ENCODE measurements at places on chromosomes 7 and 10.

- DNase-seq = no peak
Measured at GRCh38 chr10:75292794-75293445, 57.2 kb upstream of the COMTD1 start.

GRCh38 chr10:31157123-31158010 lies 125.7 kb upstream of the ZNF438 start:
- DNase-seq = peak; percentile 53

- DNase-seq = peak; percentile 58
Measured at GRCh38 chr10:44853148-44853734, 57.9 kb upstream of the TMEM72 start.

DNA sequence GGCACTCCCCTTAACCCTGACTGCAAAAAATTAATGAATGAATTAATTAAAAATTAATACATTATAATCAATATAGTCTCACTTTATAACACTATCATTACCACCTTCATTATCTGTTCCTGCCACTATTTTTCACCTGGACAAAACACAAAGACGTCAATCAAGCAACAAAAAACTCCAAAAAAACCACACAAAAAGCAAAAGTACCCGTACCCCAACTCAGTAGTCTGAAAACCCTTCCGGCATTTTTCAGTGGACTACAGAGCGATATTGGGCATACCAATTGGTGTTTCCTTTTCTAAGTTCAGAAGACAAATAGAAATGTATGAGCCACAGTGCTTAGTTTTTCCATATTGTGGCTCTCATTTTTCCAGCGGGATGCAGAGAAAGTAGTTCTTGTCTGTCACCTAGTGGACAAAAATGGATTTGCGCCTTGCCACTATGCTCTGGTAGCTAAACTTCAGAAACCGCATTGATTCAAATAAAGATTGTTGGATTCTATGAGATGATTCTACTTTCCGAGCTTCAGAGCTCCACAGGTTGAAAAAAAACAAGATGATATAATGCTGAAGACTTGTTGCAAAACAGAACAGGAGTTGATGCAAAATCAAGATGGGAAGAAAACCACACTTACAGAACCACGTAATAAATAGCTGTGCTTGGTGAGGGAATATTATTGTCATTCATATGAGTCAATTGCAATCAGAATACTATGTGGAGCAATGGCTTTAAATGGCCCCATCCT lies 50.6 kb upstream of the ITGB1 start:
- peak; percentile 87 for DNase-seq

DNA sequence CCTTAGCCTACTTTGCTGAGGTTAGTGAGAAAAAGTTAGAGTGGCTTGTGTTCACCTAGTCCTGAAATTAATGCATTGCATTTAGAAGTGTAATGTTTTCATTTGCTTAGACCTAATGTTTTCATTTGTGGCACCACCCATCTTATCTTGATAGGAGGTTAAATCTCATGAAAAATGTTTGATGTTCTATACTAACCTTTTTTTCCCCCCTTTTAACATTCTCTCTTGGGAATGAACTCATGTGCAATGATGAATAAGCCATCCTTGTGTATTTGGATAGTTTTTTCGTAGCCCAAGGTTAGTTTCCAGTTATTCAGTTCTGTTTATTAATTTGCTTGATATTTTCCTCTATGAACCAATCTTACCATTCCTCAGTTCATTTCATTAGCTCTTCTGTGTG lies 2.8 kb downstream of the FHIP2A start:
- peak; percentile 28 for DNase-seq

GRCh38 chr7:51175992-51176388 lies 140.6 kb downstream of the COBL start:
- no peak for DNase-seq

DNA sequence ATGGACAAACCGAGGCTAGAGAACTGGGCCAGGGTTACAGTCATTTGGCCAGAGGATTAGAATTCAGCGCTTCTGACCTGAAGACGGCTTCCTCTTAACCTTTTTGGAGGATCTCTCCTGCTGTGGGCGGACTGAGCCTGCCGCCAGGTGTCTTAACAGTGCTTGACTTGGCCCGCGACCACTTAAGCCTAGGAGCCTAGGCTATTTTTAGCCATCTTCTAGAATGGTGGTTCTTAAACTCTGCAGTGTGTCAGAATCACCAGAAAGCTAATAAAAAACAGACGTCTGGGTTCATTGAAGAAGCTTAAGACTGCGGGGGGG lies 722 bp downstream of the MDH2 start:
- DNase-seq = no peak

GRCh38 chr7:132023466-132023865 lies 467.0 kb upstream of the PODXL start:
- DNase-seq = no peak

DNA sequence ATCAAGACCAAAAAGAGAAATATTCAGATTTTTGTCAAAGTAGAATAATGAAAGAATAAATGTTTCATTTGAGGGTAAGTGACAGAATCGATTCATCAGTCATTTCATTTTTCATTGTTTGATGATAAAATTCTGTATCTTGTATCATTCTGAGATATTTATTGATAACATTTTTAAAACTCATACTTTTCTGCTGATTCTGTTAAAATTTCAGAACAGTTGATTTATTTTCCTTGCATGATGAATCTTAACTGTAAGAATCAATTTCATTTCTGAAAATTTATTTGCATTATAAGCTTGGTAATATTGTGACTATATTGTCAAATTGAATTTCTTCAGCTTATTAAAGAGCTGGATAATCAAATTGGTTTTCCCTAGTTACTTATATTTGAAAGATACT lies 13.9 kb downstream of the PHYHIPL start:
- DNase-seq = no peak

GRCh38 chr10:94133239-94133638 lies 139.5 kb downstream of the PLCE1 start:
- peak; percentile 60 for DNase-seq

DNA sequence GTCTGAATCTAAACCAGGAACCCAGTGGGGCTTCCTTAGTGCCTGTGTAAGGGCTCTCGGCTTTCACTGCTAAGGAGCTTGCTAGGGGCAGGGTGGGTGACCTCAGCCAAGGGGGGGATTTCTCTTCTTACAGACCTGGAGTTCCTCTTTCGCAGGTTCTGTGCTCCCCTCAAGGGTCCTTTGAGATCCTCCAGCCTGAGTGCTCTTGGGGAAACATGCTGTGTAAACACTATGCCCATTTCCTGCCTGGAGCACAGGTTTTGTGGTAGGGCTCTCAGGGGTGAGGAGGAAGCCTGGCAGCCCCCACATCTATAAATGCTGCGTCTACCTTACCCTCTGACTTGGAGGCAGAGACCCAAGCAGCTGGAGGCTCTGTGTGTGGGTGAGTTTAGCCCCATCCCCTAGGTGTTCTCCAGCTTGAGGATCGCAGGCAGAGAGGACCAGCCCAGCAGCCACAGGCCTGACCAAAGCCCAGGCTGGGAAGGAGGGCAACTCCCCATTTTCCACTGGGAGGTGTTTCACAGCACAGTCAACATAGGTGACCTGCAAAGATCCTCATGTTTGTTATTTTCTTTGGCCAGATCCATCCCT lies at the start of gene SFTPA1:
TSS of gene SFTPA1 (plus strand) at position 339 of the 591 bp plus-strand sequence. CDS start 887 bp downstream, outside the sequence.
- DNase-seq = no peak

DNA sequence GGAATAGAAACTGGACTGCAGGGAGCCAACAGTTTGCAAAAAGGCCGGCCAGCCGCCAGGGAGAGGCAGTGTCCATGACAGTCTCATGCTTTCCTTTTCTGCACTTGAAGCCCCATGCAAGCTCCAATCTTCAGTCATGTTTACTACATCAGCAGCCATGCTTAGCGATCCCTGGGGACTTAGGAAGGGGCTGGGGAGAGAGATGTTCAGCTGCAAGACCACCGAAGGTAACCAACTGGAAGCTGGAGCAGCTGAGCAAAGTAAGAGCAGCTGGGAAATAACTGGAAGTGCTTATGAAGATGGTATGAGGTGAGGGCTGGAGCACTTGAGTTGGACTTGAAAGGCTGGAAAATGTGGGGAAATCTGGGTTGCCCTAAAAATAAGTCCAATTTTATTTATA lies 37.0 kb downstream of the PRR15 start:
- no peak for DNase-seq

- DNase-seq = no peak
Measured at GRCh38 chr7:15174485-15174884, 271.9 kb upstream of the DGKB start.

GRCh38 chr10:44380829-44381600 lies 3.9 kb downstream of the CXCL12 start:
- DNase-seq = no peak

DNA sequence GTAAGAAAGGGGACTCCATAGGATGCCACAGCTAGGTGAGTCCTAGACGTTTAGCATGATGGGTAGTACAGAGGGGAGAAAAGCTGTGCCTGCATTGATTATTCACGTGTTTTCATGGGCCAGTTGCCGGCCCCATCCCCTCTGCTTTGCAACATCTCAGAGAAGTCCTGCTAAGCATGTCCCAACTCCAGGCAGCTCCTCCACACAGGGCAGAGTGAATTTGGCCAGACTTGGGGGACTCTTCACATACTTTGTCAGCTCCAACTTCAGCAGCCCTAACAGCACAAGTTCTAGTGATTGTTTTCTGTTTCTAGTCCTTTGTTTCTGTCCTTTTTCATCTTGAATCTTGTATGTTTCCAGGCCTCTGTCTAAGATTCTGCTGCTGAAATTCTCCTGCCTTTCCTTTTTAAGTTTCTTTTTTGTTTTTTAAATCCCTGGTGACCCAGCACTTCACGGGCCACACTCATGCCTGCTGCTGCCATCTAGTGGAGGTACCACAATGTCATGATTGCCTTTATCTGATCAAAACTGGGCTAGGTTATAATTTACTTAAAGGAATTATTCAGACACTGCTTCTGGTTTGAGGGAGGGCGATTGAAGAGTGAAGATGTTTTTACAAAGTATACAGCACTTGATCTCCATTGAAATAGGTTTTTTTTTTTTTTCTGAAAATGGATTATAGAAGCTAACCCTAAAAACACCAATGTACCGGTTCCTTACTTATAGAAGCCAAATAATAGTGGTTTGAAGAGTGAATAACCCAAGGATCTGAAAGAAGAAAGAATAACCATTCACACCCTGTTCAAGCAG lies 276.9 kb downstream of the CSTF2T start:
- peak; percentile 64 for DNase-seq

DNA sequence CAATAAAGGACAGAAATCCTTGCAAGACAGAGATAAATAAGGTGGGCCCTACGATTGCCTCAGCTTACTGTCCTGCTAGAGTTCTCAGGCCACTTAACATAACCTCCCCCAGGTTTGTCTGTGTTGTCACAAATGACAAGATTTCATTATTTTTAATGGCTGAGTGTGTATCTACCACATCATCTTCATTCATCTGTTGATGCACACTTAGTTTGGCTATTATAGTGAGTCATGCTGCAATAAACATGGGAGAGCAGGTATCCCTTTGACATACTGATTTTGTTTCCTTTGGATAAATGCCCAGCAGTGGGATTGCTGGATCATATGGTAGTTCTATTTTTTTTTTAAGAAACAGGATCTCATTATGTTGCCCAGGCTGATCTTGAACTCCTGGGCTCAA lies 60.6 kb downstream of the PRTFDC1 start:
- peak; percentile 88 for DNase-seq

DNA sequence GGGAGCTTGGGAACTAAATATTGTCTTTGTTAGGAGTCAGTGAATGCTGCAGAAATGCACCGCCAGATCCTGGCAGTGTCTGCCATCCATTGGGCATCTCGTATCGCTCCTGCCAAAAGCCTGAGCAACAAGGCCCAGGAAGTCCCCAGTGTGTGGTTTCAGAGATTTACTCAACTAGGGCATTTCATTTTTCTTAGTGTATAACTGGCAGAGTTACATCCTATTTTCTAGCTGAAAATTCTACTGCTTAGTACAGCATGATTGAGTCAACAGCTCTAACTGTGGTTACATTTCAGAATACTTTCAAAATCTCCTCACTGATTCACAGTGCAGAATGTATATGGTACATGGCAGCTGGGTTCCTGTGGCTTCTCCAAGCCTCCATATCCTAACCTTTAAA lies 95.8 kb upstream of the CREB5 start:
- DNase-seq = peak; percentile 57

DNA sequence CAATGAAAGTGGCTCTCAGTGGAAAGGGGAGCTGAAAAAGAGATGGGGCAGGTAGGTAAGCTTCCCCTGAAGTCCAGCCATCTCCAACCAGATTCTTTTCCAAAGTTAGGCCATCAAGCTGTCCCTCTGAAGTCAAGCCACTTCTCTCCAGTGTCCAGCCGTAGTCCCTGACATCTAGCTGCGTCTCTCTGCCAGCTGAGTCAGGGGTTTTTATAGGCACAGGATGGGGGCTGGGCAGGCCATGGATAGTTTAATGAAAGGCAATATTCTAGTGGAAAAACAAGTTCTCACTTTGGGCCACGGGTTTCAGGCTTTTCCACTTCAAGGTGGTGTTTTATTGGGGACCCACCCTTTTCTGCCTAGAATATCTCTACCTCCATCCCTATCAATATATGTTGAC lies 36.8 kb downstream of the AVL9 start:
- DNase-seq = no peak

DNA sequence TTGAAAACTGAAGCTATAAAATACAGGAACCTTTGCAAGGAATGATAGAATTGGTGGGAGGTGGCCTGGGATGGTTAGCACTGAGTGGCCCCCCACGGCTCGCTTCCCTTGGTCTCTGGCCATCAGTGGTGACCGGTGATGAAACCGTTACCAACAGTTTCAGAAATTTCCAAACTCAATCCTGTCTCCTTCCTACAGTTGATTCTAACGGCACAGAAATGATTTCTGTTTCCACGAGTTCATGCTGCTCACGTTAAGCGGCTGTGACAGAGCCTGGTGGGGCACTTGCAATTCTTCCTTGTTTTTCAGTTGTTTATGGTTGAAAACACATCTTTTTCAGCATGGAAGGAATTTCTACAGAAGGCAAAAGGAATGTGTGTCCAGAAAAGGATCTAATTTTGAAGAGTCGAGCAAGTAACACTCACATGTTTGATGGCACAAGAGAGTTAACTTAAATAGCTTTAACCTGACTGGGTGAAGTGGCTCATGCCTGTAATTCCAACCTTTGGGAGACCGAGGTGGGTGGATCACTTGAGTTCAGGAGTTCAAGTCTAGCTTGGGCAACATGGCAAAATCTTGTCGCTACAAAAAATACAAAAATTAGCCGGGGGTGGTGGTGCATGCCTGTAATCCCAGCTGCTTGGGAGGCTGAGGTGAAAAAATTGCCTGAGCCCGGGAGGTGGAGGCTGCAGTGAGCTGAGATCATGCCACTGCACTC lies 100.1 kb downstream of the DNAJB6 start:
- DNase-seq = no peak

DNA sequence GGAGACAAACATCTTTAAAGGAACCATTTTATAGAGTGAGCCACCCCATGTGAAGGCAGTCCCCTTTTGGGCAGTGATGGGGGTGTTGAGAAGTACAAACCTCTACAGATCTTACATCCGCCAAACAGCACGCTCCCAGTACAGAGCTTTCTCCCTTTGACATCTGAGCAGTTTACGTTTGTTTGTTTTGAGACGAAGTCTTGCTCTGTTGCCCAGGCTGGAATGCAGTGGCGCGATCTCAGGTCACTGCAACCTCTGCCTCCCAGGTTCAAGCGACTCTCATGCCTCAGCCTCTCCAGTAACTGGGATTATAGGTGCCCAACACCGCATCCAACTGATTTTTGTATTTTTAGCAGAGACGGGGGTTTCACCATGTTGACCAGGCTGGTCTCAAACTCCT lies 128.9 kb downstream of the CCDC3 start:
- DNase-seq = no peak

- no peak for DNase-seq
Measured at GRCh38 chr7:28531291-28531690, 119.0 kb downstream of the CREB5 start.
